ENCODE measurements at places on chromosomes 16 and 17.

GRCh38 chr16:12903407-12904328 lies 2.3 kb downstream of the SHISA9 start:
- DNase-seq: no peak

GRCh38 chr16:1279945-1280589 lies 24.2 kb downstream of the TPSD1 start:
- no peak for DNase-seq

DNA sequence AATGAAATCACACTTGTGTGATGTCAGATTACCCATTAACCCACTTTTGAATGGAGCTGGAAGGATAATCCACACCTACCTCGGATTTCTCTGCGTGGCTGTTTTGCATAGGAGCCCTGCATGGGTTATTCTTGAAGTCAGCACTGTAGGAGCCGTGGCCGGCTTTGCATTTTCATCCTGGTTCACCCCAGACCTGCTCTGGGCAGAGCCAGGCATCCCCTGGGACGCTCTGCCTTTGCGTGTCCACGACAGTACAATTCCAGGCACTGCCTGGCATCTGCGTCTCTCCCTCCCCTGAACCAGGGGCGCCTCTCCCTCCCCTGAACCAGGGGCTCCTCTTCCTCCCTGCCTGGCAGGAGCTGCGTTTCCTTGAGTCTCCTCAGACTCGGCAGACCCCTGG lies 29.7 kb upstream of the ZNF750 start:
- DNase-seq: no peak

- DNase-seq: no peak
Measured at GRCh38 chr17:16419929-16420271, 4.5 kb downstream of the TRPV2 start.

- DNase-seq: no peak
Measured at GRCh38 chr16:82016964-82017363, 5.7 kb upstream of the SDR42E1 start.

GRCh38 chr16:85573696-85574641 lies 39.2 kb upstream of the GSE1 start:
- no peak for DNase-seq
